ENCODE measurements at places on chromosomes 16 and 17.
A peak's percentile ranks its signal among the peaks of the same experiment; 100 is the strongest.

- no peak for DNase-seq
These were observed 11.3 kb downstream of the CORO7 start for GRCh38 chr16:4404967-4405696.

- DNase-seq = no peak
These were observed 33.4 kb upstream of the CLEC18A start for GRCh38 chr16:69917739-69918138.

GRCh38 chr16:88321635-88322499 is 60.9 kb upstream of the ZNF469 start:
- no peak for DNase-seq

DNA sequence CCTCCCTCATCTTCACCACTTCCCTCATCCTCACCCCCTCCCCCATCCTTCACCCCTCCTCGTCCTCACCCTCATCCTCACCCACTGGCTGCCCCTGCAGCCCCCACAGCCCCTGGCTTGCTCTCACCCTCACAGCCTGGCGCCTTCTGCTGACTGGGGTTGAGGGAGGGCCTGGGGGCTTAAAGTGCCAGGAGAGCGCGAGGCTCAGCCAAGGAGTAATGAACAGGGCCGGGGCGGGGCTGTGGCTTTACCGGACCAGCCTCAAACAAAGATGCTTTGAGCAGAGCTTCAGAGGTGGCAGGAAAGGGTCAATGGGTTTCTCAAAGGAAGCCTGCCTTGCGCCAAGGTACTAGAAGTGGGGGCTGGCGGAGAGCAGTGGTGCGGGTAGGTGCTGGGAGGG is at the start of gene PRSS33:
TSS of gene PRSS33 (minus strand) at position 155 of the 400 bp plus-strand sequence. CDS start 1,013 bp downstream, outside the sequence.
- DNase-seq = no peak

GRCh38 chr17:3535253-3535995 is 22.2 kb downstream of the TRPV3 start:
- peak; percentile 27 for DNase-seq

DNA sequence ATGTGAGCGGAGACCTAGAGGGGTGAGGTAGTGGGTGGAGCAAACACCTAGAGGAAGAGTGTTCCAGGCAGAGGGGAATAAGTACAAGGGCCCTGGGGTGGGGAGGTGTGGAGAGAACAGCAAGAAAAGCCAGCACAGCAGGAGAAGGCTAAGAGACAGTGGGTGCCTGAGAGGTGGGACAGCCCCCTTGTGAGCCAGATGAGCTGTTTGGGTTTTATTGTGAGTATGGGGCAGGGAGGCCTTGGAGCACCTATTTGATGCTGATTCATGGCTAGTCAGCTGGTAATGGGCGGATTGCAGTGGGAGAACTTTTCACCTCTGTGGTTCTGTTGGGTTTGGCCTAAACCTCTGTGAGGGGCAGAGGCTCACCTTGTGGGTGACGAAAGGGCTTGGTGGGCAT is 68.4 kb downstream of the ABCC1 start:
- DNase-seq = no peak

GRCh38 chr17:70808596-70808995 is 639.3 kb downstream of the KCNJ2 start:
- no peak for DNase-seq

DNA sequence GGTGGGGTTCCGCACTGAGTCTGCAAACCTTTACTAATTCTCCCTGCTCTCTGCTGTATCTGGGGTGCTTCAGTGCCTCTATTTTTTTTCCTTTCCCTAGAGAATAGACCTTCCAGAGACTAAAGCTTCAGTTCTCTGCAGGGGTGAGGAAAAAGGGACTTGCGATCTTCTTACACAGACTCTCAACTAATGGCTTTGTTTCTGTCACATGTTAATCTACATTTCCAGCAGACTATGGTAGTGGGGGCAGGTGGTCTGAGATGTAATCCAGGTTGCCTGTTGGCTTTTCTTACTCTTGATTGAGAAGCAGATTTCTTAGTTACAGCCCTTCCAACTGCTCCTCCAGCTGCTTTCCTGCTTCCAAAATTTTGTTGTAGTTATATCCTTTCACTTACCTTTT is 229.0 kb upstream of the NLRP1 start:
- no peak for DNase-seq

GRCh38 chr16:89442588-89442987 is 47.8 kb downstream of the ANKRD11 start:
- DNase-seq = no peak

- DNase-seq = no peak
These were observed 86.5 kb downstream of the C16orf78 start for GRCh38 chr16:49459953-49460735.

- no peak for DNase-seq
These were observed 431 bp downstream of the SLFN11 start for GRCh38 chr17:35372846-35373533.

- DNase-seq = no peak
These were observed 467.0 kb upstream of the C16orf82 start for GRCh38 chr16:26599785-26600104.

- DNase-seq = no peak
These were observed 72.0 kb upstream of the LGALS9 start for GRCh38 chr17:27558842-27559505.

- DNase-seq = no peak
These were observed 19.6 kb upstream of the MFSD6L start for GRCh38 chr17:8818654-8819330.

DNA sequence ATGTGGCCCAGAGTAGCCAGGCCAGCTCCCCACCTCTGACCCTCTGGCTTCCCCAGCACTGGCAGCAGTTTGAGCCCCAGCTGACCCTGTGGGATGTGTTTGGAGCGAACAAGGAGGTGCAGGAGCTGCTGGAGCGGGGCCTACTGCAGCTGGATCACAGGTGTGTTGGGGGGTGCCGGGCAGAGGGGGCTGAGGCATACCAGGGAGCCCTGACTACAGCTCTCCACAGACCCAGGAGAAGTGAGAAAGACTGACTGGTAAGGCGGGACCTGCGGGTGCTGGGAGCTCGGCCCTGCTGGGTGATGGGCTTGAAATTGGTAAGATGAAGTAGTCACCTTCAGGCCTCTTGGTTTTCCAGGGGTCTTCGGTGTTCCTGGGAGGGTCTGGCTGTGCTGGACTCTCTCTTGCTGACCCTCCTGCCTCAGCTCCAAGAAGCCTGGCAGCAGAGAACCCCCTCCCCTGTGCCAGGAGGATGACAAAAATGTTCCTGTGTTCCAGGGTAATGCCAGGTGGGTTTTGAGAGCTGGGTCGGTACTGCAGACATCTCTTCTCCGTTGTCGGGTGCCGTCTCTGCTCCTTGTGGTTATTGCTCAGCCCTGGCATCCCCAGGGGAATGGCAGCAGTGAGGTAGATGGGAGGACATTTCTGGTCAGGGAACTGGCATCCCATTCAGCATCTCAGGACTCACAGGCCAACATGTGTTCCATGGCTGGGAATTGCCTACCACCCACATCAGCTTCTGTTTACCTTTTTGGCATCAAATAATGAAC is 5.9 kb downstream of the RSAD1 start:
- no peak for DNase-seq

DNA sequence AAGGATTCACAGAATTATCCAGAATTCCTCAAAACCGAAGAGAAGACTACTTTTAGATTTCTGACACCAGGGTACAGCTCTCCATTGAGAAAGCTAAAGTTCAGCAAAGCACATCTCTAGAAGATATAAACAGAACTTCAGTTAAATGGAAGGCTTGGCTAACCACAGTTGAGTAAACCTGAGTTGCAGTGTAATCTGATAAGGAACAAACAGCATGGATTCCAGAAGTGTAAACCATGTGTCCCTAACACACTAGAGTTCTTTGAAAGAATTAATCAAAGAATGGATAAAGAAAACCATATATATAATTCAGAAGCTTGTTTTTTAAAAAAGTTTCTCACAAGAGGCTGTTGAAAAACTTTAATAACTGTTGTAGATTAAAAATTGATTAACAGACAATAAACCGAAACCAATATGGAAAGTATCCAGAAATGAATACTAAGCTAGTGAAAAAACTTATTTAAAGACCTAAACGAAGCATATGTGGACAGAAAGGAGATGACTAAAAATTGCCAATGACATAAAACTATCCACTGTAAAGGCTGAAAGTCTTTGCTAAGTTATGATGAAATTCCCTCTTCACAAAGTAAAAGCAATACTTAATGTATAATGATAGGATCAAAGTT is 4.3 kb downstream of the RNF43 start:
- DNase-seq = no peak

DNA sequence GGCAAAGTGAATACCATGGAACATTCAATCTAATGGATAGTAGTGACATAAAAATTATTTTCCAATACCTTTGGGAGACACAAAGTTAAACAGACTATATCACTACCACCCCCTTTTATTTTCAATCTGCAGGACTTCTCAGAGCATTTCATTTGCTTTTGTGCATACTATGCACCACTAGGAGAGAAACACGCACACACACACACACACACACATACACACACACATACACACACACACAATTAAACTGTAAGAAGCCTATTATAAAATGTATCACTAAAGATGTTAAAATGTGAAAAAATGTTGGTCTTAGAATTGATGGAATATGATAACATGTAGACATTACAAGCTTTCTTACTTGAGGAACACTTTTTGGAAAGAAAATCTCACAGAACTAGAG is 331.4 kb downstream of the CA10 start:
- no peak for DNase-seq

DNA sequence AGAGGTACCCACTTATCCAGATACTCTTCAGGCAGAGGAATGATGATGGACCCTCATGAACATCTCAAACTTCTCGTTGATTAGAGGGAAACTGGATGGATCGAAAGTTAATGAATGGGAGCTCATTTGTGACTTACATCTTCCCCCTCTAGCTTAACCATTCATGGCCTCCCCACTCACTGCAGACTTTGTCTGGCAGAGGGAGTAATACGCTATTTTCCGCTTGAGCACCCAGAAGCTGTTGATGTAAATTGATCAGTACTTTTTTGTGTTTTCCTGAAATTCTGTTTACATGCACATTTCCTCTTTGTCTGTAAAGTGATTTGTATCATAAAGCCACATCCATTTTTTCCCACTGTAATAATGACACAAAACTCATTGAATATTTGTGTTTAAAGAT is 239.1 kb upstream of the RBFOX1 start:
- DNase-seq = no peak

GRCh38 chr16:85002608-85003007 is 8.7 kb downstream of the ZDHHC7 start:
- DNase-seq = no peak

- no peak for DNase-seq
These were observed 3.0 kb downstream of the EVI2B start for GRCh38 chr17:31310886-31311285.

DNA sequence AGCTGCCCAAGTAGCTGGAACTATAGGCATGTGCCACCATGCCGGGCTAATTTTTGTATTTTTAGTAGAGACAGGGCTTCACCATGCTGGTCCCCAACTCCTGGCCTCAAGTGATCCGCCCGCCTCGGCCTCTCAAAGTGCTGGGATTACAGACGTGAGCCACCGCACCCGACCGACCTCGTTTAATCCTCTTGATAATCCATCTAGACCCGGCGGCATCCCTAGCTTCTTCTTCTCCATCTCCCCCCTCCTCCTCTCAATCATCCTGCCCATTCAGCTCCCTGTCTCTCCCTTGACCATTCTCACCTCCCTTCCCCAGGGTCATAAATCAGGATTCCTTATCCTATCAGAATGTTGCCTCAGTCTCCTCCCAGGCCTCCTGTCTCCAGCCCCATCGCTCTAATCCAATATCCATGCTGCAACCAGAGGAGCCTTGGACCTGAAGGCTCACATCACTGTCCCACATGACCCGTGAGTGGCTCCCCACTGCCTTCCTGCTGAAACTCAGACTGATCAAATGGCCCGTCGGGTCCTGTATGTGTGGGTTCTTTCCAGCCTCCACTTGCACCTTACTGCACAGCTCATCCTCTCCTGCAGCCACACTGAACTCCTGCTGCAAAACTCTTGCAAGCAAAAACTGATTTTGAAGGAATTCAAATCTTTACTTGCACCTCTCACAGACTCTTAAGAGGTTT is 74.1 kb upstream of the CDH5 start:
- DNase-seq = no peak

DNA sequence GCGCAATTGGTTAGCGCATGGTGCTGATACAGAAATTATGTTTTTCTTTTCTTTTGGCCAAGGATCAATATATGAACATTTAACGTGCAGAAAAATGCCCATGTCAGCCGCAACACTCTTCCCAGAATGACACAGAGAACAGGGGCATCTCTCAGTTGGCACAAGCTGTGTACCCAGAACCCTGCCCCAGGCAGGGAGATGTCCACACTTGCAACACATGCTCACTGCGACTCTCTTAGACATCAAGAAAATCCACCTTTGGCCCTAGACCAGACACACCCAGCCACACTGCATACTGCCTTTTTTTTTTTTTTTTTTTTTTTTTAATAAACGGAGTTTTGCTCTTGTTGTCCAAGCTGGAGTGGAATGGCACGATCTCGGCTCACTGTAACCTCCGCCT is 17.0 kb downstream of the PITPNA start:
- no peak for DNase-seq

GRCh38 chr16:81277541-81278080 is 37.2 kb upstream of the GAN start:
- no peak for DNase-seq

GRCh38 chr16:23979441-23979840 is 143.7 kb downstream of the PRKCB start:
- no peak for DNase-seq

Data from activated CD4-positive, CD25-positive, alpha-beta regulatory T cell (primary cell).